Suppressor macrophage treated with lipopolysaccharide for 4 hours (primary cell): ENCODE measurements at places on chromosomes 6 and 20.

DNA sequence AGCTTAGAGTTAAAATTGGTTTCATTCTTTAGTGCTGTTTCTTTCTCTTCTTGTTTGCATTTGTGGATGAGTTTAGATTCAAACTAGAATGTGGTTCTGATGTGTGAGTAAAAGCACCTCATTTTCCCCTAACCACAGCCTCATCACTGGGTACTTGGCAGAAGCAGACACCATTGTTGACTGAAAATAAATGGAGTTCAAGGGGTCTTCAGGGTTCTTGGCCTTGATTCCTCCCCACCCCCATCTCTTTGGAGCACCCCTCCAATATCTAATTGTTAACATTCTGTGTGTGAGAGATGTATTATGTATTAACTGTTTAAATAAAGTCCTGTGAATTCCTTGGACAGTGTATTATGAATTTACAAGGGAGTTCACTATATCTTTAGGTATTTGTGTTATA, 59.6 kb downstream of the JARID2 start:
- DNase-seq, result no peak

GRCh38 chr20:32019563-32020463, 9.6 kb downstream of the CCM2L start:
- DNase-seq, result no peak

GRCh38 chr20:59662161-59662560, 57.8 kb downstream of the PHACTR3 start:
- no peak for DNase-seq

- DNase-seq, result no peak
These were observed at the start of gene NCR2 for GRCh38 chr6:41335296-41335695. Gene NCR2, plus strand, starts transcription at chr6:41335608. Its CDS starts 269 bp downstream, at chr6:41335877.

DNA sequence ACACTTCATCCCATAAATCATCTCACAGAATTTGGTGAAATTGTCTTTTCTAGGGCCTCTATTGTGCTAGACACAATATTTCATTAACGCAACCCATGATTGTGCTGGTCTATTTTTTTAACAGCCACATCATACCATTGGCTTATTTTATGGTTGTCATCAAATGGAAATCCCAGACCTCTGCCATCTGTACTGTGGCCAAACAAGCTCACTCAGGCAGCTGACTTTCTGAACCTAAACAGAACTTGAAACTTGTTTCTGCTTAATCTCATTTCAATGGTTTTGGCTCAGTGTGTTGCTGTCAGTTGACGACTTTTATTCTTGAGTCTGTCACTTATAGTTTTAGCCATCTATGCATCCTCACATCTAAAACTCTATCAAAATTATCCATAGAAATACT, 111.8 kb downstream of the HAO1 start:
- DNase-seq, result no peak

- no peak for DNase-seq
These were observed 30.1 kb upstream of the MAS1L start for GRCh38 chr6:29517728-29518440.

GRCh38 chr6:129701721-129702455, 8.1 kb downstream of the ARHGAP18 start:
- no peak for DNase-seq

DNA sequence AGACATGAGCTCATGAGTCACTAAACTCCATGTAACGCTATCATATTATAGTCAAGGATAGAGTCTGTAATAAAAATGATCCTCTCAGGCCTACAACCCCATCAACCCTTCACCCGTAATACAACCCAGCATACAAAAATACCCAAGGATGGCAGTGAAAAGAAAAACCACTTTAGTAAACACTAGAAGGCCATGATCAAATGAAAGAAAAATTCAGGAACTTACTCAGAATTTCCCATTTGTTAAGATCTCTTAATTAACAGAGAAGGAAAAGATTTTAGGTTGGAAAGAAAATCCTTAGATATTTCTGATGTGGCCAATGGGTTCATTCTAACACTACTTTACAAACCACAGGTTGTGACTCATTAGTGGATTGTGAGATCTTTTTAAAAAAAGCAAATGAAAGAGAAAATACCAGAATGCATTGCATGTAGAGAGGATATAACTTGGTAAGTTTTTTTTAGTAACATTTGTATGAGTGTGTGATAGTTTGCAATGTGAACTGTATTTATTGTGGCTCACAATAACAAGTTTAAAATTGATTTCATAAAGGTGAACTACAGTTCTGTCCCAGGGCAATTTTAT, 8.0 kb upstream of the UBE2J1 start:
- DNase-seq, result peak; percentile 76

DNA sequence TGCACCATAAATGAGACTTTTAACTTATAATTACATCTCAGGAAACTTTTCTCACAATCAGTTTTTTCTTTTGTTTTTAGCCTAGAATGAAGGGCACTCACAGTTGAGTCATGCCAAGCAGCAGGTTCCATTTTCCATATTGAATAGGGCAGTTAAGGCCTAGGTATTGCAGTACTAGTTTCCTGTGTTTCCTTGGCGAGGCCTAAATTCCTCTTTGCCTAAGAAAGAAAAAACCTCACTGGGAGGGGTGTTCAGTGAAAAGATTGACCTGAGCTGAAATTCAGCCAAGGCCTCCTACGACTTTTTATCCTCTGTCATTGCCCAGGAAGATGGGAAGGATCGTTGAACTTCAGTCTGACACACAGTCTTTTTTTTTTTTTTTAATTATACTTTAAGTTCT, 85.5 kb downstream of the IMPG1 start:
- no peak for DNase-seq

DNA sequence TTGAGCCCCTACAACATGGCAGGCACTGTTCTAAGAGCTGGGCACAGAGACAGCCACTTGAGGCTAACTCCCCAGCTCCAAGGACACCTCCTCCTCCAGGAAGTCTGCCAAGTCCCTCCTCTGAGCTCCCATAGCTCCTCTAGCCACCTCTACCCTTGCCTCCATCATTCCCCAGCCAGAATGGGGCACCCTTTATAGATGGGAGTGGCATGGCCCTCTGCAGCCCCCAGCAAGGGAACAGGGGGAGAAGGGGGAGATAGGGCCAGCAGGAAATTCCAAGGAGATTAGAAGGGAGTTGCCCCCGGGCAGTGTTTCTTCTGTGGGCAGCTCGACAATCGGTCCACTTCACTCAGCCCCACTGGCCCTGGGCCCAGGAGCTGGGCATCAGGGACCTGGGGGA, 19.7 kb upstream of the TLDC2 start:
- no peak for DNase-seq

DNA sequence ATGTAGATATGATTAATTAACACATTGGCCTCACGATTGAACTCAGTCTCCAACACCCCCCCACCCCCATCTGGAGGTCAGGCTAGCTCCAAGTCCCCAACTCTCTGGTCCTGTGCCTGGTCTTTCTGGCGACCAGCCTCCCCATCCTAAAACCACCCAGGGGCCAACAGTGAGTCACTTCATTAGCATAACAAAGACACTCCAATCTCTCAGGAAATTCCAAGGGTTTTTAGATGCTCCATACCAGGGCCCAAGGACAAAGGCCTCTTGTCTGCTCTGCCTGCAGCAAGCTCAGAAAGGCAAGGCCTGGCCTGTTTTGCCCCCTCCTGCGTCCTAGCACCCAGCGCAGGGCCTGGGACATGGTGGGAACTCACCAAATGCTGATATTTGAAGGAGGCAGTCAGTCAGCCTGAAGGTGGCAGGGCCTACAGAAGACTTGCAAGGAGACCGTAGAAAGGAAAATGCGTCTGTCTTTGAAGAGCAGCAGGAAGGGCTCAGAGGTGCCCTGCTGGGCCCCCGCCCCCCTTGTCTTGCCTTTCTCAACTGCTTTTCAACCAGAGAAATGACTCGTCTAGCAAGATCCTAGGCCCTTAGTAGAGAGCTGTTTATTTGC, 184.7 kb downstream of the CDH4 start:
- DNase-seq, result no peak

GRCh38 chr6:17096652-17097051, 5.2 kb upstream of the STMND1 start:
- no peak for DNase-seq

GRCh38 chr6:74439123-74439811, 743.3 kb downstream of the CD109 start:
- DNase-seq, result no peak

DNA sequence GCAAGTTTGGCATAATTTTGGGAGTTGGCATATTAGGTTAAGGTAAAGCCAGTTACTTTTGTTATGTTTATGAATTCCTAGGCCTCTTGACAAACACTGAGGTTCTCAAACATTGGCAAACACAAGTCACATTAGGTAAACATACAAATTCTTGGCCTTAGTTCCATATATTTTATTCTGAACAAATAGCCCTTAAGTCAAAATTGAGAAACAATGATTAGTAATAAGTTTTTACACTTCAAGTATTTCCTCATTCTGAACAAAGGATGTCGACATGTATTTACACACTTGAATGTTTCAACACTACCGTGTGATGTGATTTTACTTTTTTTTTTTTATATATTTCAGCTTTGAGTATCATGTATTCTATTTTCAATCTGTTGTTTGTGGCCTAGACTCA, 3.8 kb upstream of the ECHDC1 start:
- peak; percentile 79 for DNase-seq

DNA sequence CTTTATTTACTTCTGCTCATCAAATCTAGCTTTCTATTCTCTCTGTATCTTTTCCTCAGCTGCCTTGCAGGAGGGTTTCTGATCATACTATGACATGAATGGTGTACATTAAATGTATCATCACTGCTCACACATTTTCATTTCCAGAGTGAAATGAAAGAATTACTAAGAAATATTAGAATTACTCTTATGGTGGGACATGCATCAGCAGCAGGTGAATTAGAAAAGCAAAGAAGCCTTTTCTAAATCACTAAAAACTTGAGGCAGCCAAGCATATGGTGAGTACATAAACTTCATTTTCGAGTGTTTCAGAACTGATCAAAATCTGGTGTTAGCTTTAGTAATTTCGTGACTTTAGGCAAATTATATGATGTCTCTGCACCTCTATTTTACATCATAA, 23.6 kb downstream of the IL17A start:
- DNase-seq, result no peak

GRCh38 chr20:49482621-49483017, at the start of gene KCNB1:
Gene KCNB1, minus strand, starts transcription at chr20:49482668. Its CDS starts 188 bp downstream, at chr20:49482480.
- DNase-seq, result peak; percentile 15

GRCh38 chr6:159481897-159482296, 211.1 kb downstream of the SOD2 start:
- DNase-seq, result no peak

- DNase-seq, result no peak
These were observed 1.3 kb downstream of the OVOL2 start for GRCh38 chr20:18056174-18057100.

DNA sequence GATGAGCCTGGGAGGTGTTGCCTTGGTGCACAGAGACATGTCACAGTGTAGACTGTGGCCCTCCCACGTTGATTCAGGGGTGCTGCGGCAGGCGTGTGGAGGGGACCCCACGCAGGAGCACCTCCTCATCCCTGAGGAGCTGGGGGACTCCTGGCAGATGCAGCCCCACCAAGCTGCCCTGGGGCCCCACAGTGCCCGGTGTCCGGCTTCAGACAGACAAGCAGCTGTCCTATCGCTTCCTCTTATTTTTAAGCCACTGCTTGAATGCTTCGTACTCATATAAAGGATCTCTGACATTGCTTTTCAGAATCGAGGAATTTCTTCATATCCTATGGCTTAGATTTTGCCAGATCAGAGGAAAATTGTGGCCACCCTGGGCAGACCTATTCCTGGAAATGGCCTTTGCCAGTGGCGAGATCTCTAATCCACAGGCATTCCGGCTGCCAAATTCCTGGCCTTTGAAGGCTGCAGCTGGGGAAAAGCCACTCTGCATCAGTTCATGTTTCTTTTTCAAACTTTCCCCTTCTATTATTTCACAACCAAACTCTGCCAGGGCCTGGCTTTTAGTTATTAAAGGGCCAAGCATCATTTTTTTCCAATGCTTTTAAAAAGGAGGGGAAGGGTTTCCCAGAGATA, 337.0 kb downstream of the THBS2 start:
- DNase-seq, result no peak

GRCh38 chr6:16639684-16640480, 121.4 kb downstream of the ATXN1 start:
- peak; percentile 36 for DNase-seq

- no peak for DNase-seq
These were observed 37.6 kb downstream of the ANKS1A start for GRCh38 chr6:34926655-34927054.

- no peak for DNase-seq
These were observed 142.1 kb upstream of the RSPO3 start for GRCh38 chr6:126976253-126976797.

GRCh38 chr20:37020636-37021035, 69.1 kb upstream of the SAMHD1 start:
- no peak for DNase-seq

- DNase-seq, result no peak
These were observed 11.2 kb downstream of the SDCBP2 start for GRCh38 chr20:1317545-1318255.

DNA sequence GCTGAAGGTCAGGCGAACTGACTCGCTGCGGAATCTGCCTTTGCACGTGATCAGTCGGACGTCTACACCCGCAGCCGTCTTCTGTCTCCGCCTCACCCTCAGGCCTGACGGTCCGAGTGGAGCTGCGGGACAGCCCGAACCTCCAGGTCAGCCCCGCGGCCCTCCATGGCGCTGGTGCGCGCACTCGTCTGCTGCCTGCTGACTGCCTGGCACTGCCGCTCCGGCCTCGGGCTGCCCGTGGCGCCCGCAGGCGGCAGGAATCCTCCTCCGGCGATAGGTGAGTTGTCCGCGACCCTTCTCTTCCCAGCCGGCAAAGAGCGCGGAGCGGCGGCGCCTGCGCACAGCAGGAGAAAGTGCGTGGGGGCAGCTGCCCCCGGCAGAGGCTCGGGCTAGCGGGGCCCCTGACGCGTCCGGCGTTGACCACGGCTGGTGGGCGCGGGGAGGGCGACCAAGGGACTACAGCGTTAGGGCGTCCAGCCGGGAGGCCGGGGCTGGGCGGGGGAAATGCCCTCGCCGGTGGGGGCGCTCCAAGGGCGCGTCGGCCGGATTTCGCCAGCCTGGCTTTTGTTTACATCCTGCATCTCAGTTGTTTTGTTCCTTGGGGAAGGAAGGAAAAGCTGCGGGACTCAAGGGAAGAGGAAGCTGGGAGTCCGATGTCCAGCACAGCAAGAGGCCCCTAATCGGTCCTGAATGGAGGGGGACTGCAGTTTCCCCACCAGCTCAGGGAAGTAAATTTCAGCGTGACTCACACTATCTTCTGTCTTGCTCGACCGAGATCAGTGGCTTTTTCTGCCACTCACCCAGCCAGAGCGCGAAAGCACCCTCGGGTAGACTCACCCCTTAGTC, at the start of gene SMPDL3A:
Gene SMPDL3A, plus strand, starts transcription at position 77 of the 846 bp plus-strand sequence. Its CDS starts 89 bp downstream, at position 166.
- DNase-seq, result peak; percentile 72

GRCh38 chr6:150412221-150412620, 43.4 kb downstream of the IYD start:
- DNase-seq, result no peak

- DNase-seq, result peak; percentile 49
These were observed 41.5 kb upstream of the ADGRF1 start for GRCh38 chr6:47083586-47084047.

DNA sequence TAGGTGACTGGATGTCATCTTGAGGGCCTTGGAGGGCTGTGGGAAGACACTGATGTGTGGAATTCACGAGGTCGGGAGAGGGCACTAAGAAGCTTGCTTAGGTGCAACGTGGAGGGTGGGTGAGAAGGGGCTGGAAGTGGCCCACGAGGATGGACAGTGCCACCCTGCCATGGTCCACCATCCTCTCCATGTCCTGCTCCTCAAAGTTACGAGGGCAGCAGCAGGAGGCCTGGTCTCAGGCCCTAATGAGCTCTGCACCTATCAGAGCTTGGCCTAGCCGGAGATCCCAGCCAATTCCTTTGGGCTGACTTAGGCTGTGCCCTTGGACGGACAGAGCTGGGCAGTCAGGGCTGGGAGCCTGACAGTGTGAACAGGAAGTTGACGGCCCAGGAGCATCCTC, 27.8 kb upstream of the SCRT2 start:
- no peak for DNase-seq
